Activated CD8-positive, alpha-beta memory T cell treated with anti-CD3 and anti-CD28 coated beads for 24 hours (primary cell): ENCODE measurements at places on chromosomes 13 and 19.

- no peak for DNase-seq
Measured at GRCh38 chr13:76813891-76814290, 72.3 kb downstream of the KCTD12 start.

- no peak for DNase-seq
Measured at GRCh38 chr13:27905650-27906049, 14.2 kb upstream of the PDX1 start.

- no peak for DNase-seq
Measured at GRCh38 chr19:46357846-46358583, 11.1 kb downstream of the PPP5C start.

GRCh38 chr13:20390526-20391175 lies 135.0 kb downstream of the CRYL1 start:
- peak; percentile 47 for DNase-seq

DNA sequence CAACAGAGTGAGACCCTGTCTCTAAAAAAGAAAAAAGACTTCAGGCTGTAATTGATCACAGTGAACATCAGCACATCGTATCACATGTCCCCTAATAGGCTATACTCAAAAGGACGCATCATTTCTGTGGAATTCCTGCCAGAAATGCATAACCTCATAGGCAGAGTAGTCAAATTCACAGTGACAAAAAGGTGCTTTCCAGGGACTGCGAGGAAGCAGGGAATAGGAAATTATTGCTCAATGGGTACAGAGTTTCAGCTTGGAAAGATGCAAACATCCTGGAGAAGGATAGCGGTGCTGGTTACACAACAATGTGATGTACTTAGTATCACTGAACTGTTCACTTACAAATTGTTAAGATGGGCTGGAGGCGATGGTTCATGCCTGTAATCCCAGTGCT lies 41.1 kb upstream of the MRI1 start:
- no peak for DNase-seq

DNA sequence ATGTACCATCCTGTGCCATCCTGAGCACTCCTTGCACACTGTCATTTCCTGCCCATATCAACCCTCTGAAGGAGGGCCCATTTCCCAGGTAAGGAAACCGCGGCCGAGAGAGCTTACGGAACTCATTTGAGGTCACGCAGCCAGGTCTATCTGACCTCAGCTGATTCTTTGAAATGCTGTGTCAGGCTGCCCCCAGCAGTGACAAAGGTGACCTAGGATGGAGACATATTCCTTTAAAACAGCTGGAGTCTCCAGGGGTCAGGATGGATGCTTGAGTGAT lies 42.2 kb upstream of the VSTM2B start:
- no peak for DNase-seq

- DNase-seq: no peak
Measured at GRCh38 chr13:46745706-46746105, 51.3 kb downstream of the ESD start.

DNA sequence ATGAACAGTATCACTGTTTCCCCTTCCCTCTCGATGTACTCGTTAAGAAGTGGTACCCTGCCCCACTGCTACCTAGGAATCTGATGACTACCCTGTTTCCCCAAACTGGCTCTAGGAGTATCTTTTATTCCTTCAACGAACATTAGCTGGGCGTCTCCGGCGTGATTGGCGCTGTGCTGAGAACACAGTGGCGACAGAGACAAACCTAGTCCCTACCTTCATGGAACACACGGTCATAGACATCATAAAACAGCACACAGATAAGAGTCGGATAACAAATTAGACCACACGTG lies 730 bp downstream of the SYMPK start:
- no peak for DNase-seq

DNA sequence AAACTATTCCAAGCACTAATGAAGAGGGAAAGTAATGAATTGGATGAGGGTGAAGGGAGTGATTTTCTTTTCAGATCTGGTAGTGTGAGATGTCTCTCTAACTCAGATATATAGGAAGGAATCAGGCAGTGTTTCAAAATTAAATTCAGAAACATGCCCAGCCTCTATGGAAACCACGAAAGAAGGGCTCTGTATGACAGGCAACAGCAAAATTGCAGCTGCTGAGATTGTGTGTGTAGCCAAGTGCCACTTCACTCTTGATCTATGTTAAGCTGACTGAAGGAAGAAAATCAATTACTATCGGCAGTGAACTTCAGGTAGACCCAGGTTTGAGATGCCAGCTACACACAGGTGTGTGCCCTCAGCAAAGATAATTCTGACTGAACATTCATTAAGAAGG lies 387.4 kb downstream of the PCDH9 start:
- DNase-seq: no peak

DNA sequence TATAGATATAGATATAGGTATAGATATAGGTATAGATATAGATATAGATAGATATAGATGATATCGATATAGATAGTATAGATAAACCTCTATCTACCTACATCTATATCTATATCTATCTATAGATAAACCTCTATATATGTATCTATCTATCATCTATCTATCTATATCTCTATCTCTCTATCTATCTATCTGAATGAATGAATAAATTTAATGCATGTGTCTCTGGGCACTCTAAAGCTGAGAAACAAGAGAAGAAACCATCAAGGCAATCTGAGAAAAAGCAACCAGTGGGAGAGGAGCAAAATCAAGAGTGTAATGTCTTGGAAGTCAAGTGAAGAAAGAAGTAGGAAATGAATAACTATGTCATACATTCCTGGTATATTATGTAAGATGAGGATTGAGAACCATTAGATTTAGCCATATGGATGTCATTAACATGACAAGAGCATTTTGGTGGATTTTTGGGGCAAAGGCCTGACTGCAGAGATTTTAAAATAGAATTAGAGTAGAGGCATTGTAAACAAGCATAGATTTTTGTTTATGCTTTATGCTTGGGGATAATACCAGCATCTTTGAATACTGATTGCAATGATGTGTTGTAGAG lies 1262.7 kb upstream of the MIR17HG start:
- DNase-seq: no peak

DNA sequence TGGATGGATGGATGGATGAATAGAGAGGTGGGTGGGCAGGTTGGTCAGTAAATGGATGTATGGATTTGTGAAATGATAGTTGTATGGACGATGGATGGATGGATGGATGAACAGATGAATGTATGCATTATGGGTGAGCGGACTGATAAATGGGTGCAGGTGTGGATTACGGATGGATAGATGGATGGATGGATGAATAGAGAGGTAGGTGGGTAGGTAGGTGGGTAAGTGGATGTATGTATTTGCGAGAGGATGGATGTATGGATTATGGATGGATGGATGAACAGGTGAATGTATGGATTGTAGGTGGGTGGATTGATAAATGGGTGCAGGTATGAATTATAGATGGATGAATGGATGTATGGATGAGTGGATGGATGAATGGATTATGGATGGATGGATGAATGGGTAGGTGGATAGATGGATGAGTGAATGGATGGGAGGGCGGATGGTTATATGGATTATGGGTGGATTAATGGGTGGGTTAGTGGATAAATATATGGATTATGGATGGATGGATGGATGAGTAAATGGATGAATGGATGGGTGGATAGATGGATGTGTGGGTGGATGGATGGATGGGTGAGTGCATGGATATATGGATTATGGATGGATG lies 37.0 kb upstream of the TNFAIP8L1 start:
- DNase-seq: no peak

DNA sequence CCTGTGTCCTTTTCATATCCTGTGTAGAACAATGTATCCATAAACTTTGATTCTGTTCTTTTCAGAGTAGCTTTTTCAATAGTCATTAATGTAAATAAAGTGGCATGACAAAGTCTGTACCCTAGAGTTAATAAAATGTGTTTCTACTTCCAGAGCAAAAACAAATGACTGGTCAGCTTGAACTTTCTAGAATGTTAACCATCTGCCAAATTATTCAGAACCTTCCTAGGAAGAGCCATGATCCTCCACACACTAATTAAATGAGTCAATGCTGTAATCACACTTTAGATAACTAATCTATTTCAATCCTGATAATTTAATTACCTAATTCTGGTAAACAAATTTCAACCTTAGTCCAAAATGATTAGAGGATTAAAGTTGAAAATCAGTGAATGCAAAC lies 73.2 kb downstream of the DIAPH3 start:
- DNase-seq: no peak

DNA sequence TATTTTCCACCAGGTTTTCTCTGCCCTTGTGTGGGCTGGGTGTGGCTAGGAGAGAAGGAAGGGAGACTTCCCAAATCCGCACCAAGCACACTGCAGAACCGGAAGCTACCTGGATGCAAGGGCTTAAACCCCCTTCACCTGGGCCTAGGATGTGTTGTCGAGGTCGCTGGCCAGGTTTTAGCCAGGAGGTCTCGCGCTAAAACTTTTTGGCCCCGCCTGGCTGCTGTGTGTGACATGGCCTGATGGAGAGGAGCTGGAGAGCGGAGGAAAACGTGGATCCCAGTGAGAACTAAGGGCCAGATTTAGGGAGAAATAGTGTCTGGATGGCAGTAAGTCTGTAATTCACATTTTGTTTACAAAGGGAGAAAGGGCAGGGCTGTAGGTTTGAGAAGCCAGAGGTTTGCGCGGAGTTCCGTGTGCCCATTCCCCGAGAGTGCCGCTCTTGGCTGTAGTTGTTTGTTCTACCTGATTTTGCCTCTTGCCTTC lies 3.1 kb upstream of the TSHZ3 start:
- no peak for DNase-seq

DNA sequence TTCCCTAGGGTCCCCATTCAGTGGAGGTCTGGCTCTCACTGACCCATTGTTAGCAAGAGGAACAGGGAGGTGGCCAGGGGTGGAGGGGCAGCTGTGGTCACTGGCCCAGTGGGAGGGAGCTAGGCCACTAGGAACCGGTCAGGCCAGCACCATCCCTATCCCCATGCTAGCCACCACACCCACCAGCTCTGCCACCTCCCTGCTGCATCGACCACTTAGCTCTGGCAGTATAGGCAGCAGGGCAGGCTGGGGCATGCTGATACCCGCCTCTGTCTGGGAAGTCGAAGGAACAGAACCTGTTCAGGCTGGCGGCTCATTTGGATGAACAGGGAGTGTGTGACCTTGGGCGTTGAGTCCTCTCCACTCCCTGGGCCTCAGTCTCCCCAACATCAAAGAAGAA lies 4.7 kb downstream of the PPP1R13L start:
- no peak for DNase-seq

DNA sequence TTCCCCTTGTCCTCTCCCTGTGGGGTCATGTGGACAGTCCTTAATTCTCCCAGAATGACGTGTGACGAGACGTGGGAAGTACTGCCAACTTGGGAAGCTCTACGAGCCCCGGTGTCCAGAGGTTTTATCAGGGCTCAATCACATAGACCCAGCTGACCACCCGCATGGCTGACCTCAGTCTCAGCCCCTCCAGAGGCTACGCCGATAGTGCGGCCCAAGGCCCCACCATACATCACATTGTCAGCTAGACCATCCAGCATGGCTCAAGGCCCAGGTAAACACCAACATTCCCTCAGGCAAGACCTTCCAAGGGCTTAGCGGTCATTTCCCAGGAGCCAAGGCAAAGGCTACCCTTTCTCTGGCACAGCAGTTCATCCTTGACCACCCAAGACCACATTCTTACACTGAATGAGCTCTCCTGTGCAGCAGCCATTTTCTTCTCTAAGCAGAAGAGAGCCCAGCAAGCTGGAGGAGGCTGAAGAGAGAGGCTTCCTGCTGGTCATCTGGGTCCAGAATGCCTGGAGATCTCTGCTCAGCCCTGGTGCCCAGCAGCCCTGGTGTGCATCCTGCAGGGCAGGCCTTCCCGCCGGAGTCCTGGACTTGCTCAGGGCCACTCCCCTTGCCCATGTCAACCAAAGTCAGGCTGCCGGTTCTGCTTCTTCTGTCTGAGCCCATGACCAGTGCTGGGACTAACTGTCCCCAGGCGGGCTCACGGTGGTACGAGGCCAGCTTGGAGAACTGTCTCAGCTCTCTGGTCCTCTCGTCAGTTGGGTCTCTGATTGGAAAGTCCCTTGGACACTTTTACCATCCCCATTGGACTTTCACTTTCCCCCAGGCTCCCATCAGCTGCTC lies 7.9 kb upstream of the F10 start:
- DNase-seq: no peak

- no peak for DNase-seq
Measured at GRCh38 chr13:30968846-30969245, 36.4 kb downstream of the TEX26 start.

DNA sequence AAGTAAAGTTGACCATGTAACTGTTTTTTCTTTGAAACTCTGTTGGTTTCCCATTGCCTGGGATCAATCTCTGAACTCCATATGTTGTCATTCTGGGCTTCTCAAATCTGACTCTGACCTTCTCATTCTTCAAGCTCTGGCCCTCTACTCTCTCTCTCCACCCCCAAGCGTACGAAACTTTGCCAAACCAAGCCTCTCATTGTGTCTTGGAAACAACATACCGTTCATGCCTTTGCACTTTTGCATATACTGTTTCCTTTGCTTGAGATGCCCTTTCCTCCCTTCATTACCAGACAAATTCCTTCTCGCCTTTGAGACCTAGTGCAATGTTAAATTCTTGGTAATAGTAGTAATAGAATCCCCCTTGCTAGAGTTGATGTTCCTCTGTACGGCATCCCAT lies 113.7 kb downstream of the OLFM4 start:
- no peak for DNase-seq

DNA sequence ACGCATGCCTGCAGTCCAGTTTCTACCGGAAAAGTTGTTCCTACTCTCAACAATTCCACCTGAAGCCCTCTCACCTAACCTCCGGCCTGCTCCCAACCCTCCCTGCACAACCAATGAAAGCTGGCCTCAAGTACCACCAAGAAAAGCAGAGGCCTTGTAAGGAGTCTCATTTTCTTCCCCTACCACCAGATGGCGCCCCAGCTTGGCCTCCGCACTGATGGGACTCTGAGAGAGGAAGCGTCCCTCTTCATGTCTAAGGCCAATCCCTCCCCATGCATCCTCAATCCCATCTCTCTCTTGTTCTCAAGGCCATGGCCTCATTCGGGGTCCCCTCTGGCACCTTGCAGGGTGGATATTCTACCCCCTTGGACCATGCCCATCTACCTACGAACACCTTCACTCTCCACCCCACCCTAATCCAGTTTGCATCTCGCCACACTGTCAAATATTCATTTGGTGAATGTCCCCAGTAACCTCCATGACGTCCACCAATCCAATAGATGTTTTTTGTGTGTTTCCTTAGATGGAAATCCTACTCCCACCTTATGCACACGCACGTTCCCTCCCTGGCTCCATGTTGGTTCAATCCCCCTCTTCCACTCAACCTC lies 412.8 kb downstream of the ZNF536 start:
- DNase-seq: peak; percentile 80

DNA sequence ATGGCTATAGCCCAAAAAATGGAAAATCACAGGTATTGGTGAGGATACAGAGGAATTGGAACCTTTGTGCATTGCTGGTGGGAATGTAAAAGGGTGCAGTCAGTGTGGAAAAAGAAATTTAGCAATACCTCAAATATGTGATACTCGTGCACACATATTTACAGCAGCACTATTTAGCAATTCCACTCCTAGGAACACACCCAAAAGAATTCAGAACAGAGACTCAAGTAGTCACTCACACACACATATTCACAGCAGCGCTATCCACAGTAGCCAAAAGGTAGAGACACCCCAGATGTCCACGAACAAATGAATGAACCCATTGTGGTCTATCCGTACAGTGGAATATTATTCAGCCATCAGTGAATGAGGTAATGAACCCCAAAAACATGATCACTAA lies 114.0 kb downstream of the COL4A2 start:
- DNase-seq: no peak
